Vagina (tissue), 2 donors: ENCODE measurements at places on chromosomes 16 and 17.

- no peaks in the 10 kb centered on the region for H3K36me3 ChIP-seq
- H3K4me1 ChIP-seq: peaks cover 6% of the 10 kb centered on the region
- H3K4me3 ChIP-seq: no peak overlapping the region
- H3K27me3 ChIP-seq: no peaks in the 10 kb centered on the region
Observed at GRCh38 chr16:11264155-11264832, 4.8 kb downstream of the TNP2 start.

- no peaks in the 10 kb centered on the region for H3K27me3 ChIP-seq
- H3K4me1 ChIP-seq: peaks cover 22% of the 10 kb centered on the region
- H3K27ac ChIP-seq: no peak overlapping the region
- DNase-seq: no peak
- no peak overlapping the region for H3K4me3 ChIP-seq
Observed at GRCh38 chr16:10180042-10180770, 2.0 kb downstream of the GRIN2A start.

- no peak overlapping the region for H3K27ac ChIP-seq
- DNase-seq: no peak
- H3K4me1 ChIP-seq: no peaks in the 10 kb centered on the region
- no peaks in the 10 kb centered on the region for H3K27me3 ChIP-seq
- no peaks in the 10 kb centered on the region for H3K36me3 ChIP-seq
Observed at GRCh38 chr17:27282054-27282551, 11.8 kb upstream of the WSB1 start.

GRCh38 chr16:88896238-88897070 lies 30.0 kb upstream of the PABPN1L start:
- no peak overlapping the region for H3K27ac ChIP-seq
- no peak overlapping the region for H3K4me3 ChIP-seq
- no peaks in the 10 kb centered on the region for H3K27me3 ChIP-seq
- no peaks in the 10 kb centered on the region for H3K4me1 ChIP-seq
- H3K36me3 ChIP-seq: no peaks in the 10 kb centered on the region

- H3K4me1 ChIP-seq: no peaks in the 10 kb centered on the region
- DNase-seq: no peak
- H3K36me3 ChIP-seq: no peaks in the 10 kb centered on the region
- no peak overlapping the region for H3K4me3 ChIP-seq
- no peaks in the 10 kb centered on the region for H3K27me3 ChIP-seq
Observed at GRCh38 chr16:21088646-21089538, 61.8 kb downstream of the DNAH3 start.

DNA sequence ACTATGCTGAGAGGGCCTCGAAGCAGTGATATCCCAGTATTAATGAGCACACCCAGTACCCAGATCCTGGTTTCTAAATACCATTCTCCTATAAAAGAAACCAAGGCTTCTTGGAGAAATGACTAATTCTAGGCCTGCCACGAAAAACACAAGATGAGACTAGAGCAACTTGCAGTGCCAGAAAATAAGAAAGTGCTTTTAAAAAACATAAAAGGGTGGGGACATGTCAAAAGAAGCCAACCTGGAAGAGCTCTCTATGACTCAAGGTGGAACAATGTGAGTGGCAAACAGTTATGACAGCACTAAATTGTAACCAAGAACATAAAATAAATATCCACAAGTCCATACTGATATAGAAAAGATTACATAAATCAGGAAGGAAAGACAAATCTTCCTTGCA lies 153.2 kb upstream of the KCNJ18 start:
- H3K4me3 ChIP-seq: no peak overlapping the region
- no peak overlapping the region for H3K27ac ChIP-seq
- no peaks in the 10 kb centered on the region for H3K4me1 ChIP-seq
- DNase-seq: no peak
- no peaks in the 10 kb centered on the region for H3K36me3 ChIP-seq
- H3K27me3 ChIP-seq: no peaks in the 10 kb centered on the region

DNA sequence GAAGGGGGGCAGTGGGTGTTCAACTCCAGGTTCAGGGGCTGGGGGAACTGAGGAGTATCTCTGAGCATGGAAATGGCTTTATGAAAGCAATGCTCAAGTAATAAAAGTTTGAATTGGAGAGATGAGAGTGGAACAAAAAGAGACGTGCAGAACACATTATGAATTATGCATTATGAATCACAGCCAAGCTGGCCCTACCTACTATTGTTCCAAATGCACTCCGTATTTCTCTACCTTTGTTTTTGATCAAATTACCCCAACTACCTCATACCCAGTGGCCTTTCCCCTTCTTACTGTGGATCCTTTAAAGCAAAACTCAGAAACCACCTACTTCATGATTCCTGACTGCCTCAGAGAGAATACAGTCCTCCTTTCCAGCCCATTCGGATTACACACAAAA lies 38.1 kb downstream of the TEKT3 start:
- H3K36me3 ChIP-seq: no peaks in the 10 kb centered on the region
- no peaks in the 10 kb centered on the region for H3K27me3 ChIP-seq
- H3K4me3 ChIP-seq: no peak overlapping the region
- no peak for DNase-seq

- DNase-seq: no peak
- no peak overlapping the region for H3K4me3 ChIP-seq
Observed at GRCh38 chr16:81409016-81409556, 35.5 kb upstream of the CMIP start.

- no peak overlapping the region for H3K4me3 ChIP-seq
- H3K27ac ChIP-seq: no peak overlapping the region
Observed at GRCh38 chr17:81499601-81499970, 13.0 kb downstream of the ACTG1 start.
